ENCODE measurements at places on chromosomes 11 and 22.

DNA sequence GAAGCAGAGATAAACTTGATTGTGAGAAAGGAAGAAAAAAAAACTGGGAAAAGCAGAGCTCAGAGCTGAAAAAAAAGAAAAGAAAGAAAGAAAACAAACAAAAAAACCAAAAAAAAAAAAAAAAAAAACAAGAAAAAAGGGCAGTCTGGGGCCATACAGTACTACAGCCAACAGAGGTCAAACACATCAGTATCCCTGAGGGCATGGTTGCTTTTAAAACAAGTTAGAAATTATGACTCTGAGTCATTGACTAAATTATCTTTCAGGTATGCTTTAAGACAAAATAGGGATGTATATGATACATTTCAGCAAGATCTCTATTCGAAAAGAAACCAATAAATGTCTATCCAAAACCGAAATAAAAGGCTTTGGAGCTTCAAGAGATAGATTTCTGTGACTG is 37.1 kb upstream of the TLCD5 start:
- DNase-seq: no peak

DNA sequence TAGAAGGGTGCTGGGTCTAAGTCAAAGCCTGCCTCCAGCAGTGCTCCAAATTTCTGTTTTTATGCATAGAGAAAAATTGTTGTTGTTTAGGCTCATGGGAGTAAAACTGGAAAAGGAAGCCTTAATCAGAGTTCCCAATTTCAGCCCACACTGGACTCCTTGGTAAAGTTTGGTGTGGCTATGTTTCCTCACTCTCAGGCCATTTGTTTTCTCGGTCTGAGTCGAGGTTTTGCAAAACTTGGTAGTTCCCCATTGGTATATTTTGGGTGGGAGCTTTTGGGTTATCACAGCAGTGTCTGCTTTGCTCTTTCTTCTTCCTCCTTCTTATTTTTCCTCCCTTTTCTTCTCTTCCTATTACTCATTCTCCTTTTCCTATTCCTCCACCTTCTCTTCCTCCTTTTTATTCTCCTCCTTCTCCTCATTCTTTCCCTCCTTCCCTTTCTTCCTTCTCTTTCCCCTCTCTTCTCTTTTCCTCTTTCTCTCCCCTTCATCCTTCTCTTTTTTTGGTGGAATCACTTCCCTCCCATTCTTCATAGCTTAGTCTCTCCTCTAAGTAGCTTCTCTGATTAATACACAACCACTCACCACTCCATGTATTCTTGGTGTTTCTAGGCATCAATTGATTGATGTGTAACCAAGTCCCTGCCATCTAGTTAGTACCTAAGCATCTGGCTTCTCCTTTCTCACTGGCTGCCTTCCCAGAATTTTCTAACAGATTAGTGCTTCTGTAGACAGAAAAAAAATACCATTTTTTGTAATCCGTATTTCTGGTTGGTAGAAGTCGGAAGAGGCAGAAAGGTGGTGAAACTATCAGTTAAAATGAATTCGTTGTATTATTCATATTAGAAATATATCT is 10.1 kb downstream of the SLC5A1 start:
- DNase-seq: no peak

DNA sequence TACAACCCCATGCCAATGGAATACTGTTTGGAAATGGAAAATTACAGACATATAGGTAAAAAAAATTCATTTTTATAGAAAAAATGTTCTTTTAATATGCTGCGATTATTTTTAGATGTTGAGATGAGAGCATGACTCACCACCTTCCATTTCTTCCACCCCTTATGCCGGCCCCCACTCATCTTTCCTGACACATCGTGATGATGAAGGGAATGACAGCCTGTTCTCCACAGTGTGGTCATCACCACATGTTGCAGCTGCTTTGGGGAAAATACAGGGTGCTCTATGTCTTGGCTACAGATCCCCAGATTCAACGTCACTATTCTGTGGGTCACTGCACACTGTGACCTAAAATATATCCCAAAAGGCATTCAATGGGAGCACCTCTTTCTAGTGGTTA is 916.2 kb downstream of the METTL15 start:
- no peak for DNase-seq

GRCh38 chr11:64094463-64095260 is 58.9 kb downstream of the FLRT1 start:
- no peak for DNase-seq

- no peak for DNase-seq
Measured at GRCh38 chr11:75264356-75264755, 23.8 kb downstream of the TPBGL start.

DNA sequence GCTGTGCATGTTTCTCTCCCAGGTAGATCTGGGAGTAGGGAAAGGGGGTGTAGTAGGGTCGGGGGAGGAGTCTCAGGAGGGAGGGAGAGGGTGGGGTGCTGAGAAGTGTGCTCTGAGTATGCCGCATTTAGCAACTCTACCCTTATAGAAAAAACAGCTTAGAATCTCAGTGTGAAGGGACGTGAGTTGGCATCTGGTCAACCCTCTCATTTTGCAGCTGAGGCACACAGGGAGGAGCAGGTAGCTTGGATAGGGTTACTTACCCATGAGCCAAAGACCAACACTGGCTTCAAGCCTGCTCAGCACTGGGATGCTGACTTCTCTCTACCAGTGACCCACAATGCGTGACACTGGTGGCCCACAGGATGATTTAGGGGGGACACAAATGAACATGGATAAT is 95.9 kb downstream of the FBXO7 start:
- no peak for DNase-seq

DNA sequence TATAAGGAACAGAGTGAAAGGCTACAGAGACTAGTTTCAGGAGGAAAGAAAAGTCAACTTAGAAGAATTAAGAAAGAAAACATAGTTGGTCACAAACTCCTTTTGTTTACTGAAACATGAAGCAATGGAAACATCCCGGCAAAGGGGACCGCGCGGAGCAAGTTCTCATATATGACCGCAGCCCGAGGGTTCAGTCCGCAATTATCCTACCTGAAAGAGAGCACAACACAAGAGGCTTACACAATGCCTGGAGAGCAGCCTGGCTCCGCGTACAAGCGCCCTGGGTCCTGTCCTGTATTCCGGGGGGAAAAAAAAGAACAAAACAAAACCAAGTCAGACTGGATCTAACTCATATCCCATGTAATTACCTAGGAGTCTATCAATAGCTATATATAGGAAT is 12.3 kb downstream of the RBM4B start:
- no peak for DNase-seq

DNA sequence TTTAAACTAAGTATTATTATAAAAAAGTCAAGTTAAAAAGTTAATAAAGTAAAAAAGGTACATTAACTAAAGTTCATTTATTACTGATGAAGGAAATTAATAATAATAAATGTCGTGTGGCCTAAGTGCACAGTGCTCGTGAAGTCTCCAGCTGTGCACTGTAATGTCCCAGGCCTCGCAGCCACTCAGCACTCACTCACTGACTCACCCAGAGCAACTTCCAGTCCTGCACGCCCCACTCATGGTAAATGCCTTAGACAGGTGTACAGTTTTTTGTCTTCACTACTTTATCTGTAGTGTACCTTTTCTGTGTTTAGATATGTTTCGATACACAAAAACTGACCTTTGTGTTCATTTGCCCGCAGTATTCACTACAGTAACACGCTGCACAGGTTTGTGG is 175.5 kb downstream of the TBC1D22A start:
- no peak for DNase-seq
